Psoas muscle (tissue), 8 donors: ENCODE measurements at places on chromosomes 3 and 15. TPM values are rescaled to one million over a fixed set of nuclear protein-coding genes. Genes with fewer than 3 reads are reported as not detected.

- no peak for DNase-seq
Measured at GRCh38 chr3:42505128-42505848, 2.8 kb downstream of the VIPR1 start.

- no peak for DNase-seq
Measured at GRCh38 chr3:30667280-30667651, 60.9 kb downstream of the TGFBR2 start.

The ZBTB20 gene
- 41.7 TPM for total RNA-seq

- no peak for DNase-seq
Measured at GRCh38 chr3:7759630-7760029, 742.0 kb upstream of the LMCD1 start.

DNA sequence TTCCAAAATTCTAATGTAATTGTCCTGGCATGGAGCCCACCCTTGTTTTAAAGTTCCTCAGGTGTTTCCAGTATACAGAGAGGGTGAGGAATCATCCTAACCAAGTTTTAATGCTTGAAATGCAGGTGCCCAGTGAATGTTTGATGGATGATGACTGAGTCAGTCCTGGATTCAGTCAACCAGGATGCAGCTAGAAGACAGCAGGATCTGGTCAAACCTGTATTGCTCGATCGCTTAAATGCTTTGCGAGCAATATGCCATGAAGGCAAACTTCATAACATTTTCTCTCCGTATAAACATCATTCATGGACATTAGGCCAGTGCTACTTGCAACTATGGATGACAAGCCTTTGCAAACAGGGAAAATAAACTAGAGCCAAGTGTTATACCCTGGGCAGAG, 591.2 kb downstream of the RSL24D1 start:
- no peak for DNase-seq

The DYNC1LI1 gene
- total RNA-seq = 44.0 TPM
